Uterine smooth muscle cell (primary cell): ENCODE measurements at places on chromosomes 1 and 21. TPM values are rescaled to one million over a fixed set of nuclear protein-coding genes. Genes with fewer than 3 reads are reported as not detected.

LAMC1 gene
- total RNA-seq: 338 and 595 TPM in 2 replicates

PLA2G2D gene
- total RNA-seq: not detected in 2 replicates

OVAAL gene
- not detected in 2 replicates for total RNA-seq

FCRL2 gene
- total RNA-seq: not detected in 2 replicates

FHAD1 gene
- total RNA-seq: 0.50 and 0.55 TPM in 2 replicates

PADI2 gene
- total RNA-seq: under 0.01 TPM in 1 of 2 replicates, not detected in the other

FAM43B gene
- under 0.01 TPM in 2 replicates for total RNA-seq

ZNF684 gene
- total RNA-seq: 2.2 and 5.1 TPM in 2 replicates

PODN gene
- total RNA-seq: 5.6 and 35.1 TPM in 2 replicates

FCRL4 gene
- not detected in 2 replicates for total RNA-seq

KCNJ15 gene
- 0.75 and 1.2 TPM in 2 replicates for total RNA-seq

MCOLN2 gene
- 2.5 and 2.7 TPM in 2 replicates for total RNA-seq

ASPM gene
- total RNA-seq: 25.4 and 108 TPM in 2 replicates

TPTE gene
- total RNA-seq: not detected in 2 replicates

PMVK gene
- total RNA-seq: 6.9 and 9.6 TPM in 2 replicates

MRPS15 gene
- 64.0 and 90.6 TPM in 2 replicates for total RNA-seq

TFF3 gene
- total RNA-seq: not detected in 2 replicates

HPDL gene
- 0.62 and 3.0 TPM in 2 replicates for total RNA-seq

LDLRAD1 gene
- under 0.01 TPM in 1 of 2 replicates, not detected in the other for total RNA-seq

GREM2 gene
- total RNA-seq: 1.00 and 1.9 TPM in 2 replicates

CLEC20A gene
- not detected in 2 replicates for total RNA-seq

MNDA gene
- total RNA-seq: not detected in 2 replicates

C1orf94 gene
- under 0.01 and 0.12 TPM in 2 replicates for total RNA-seq

BRINP2 gene
- 0.12 and 0.22 TPM in 2 replicates for total RNA-seq

SPATA17 gene
- total RNA-seq: 0.33 and 0.50 TPM in 2 replicates
